ENCODE measurements at places on chromosomes 5 and 9.
A peak's percentile ranks its signal among the peaks of the same experiment; 100 is the strongest.

DNA sequence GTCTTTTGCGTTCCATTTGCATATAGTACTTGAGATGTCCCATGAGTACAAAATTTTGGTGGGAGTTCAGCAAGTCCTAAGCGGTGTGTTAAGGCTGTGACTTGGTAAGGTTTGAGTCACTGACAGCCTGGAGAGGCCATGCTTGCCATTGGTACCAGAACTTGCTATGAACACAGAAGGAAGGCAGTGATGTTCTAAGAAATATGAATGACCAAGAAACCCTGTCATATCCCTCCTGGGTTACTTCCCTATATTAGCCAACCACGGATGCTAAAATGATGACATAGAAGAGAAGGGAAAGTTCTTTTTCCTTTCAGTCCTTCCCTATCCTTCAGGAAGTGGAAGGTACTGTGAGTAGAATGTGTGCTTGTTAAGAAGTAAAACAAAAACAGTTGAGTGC, 136.7 kb downstream of the GCNT1 start:
- no peak for DNase-seq

- peak; percentile 85 for DNase-seq
Measured at GRCh38 chr5:81851481-81852178, 100.7 kb upstream of the SSBP2 start.

- peak; percentile 3 for DNase-seq
Measured at GRCh38 chr9:104927216-104927911, 591 bp downstream of the ABCA1 start.

- no peak for DNase-seq
Measured at GRCh38 chr9:11158676-11159075, 545.9 kb upstream of the PTPRD start.

- no peak for DNase-seq
Measured at GRCh38 chr9:124010665-124011321, 775 bp upstream of the LHX2 start.

- no peak for DNase-seq
Measured at GRCh38 chr9:132717326-132717945, 47.2 kb downstream of the GTF3C4 start.

DNA sequence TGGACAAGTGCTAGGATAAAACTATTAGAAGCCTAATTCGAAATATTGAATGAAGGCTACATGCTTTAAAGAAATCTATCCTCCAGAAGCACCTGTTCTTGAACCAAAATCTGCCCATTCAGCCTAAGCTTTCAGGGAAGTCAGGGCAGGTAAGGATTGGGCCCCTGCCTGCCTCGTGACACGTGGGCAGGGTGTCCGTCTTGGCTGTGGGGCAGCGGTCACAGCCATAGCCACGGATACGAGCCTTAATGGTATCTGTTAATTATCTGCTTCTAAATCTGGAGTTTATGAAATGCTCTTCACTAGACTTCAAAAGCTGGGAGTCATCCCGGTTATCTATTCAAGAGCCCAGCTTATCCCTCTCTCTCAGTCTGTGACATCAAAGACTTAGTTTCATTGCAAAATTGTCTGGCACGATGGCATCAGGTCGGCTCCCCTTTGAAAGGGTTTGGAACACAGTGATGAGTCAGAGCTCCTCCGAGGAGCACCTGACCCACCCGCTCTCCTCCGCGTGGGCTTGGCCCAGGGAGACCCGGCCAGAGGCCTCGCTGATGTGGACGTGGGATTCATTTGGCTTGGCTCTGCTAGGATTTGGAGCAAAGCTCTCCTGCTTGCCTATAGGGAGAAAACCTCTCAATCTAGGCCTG, 135.9 kb downstream of the MACROH2A1 start:
- DNase-seq, result no peak

GRCh38 chr9:38337706-38338264, 54.7 kb upstream of the ALDH1B1 start:
- no peak for DNase-seq

GRCh38 chr5:78638423-78638822, 10.1 kb downstream of the LHFPL2 start:
- DNase-seq, result no peak

- no peak for DNase-seq
Measured at GRCh38 chr5:128406803-128407202, 131.2 kb downstream of the FBN2 start.

- no peak for DNase-seq
Measured at GRCh38 chr5:53118879-53119278, 9.3 kb upstream of the MOCS2 start.

GRCh38 chr9:112247090-112247489, 72.0 kb upstream of the SUSD1 start:
- DNase-seq, result no peak

GRCh38 chr9:19875291-19875920, 86.6 kb upstream of the SLC24A2 start:
- no peak for DNase-seq
